Cardiac muscle cell (in vitro differentiated cells and primary cell): ENCODE measurements at places on chromosomes 13 and 19.

DNA sequence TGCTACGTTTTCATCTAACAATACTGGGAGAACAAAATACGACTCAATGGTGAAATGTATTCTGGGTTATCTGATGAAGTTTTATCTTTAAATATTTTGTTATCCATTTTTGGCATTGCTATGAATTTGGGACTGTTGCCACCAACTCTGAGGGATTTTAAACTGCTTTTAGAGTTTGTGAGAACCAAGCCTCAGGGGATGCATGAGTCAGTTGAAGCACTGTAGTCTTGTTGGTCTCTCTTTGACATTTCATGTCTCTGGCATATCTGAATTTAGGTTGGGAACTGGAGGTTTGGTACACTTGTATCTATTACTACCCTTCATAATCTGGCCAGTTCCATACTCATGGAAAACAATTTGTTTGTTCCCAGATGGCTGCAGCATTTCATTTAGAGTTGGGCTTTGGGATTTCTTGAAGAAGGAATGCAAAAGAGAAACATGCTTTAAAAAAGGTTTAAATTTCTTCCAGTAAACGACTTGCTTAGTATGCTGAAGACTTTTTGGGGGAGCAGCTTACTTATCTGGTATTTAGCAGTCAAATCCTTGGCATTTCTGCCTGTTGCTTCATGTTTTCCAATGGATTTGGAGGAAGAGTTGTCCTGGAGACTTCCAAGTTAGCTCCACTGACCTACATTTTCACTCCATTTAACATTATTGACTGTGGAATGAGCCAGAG lies 28.9 kb downstream of the ARHGEF7 start:
- H3K4me1 ChIP-seq, result no peaks in the 10 kb centered on the region
- no peak overlapping the region for H3K27ac ChIP-seq
- no peak for DNase-seq
- no peak overlapping the region for H3K4me3 ChIP-seq
- peaks cover 62% of the 10 kb centered on the region for H3K27me3 ChIP-seq
- no peaks in the 10 kb centered on the region for H3K36me3 ChIP-seq

- no peaks in the 10 kb centered on the region for H3K36me3 ChIP-seq
- H3K4me1 ChIP-seq, result no peaks in the 10 kb centered on the region
- no peak overlapping the region for H3K27ac ChIP-seq
- no peak for DNase-seq
These were observed 30.3 kb downstream of the ADPRHL1 start for GRCh38 chr13:113422807-113423519.

GRCh38 chr19:1941146-1942077 lies at the start of gene CSNK1G2:
Gene CSNK1G2, plus strand, starts transcription at chr19:1941172. Its CDS starts 28,601 bp downstream, at chr19:1969773.
- peaks cover 14% of the 10 kb centered on the region for H3K4me1 ChIP-seq
- no peaks in the 10 kb centered on the region for H3K36me3 ChIP-seq
- peak within 1 kb of the TSS; percentile 96 for H3K4me3 ChIP-seq
- no peak for DNase-seq

DNA sequence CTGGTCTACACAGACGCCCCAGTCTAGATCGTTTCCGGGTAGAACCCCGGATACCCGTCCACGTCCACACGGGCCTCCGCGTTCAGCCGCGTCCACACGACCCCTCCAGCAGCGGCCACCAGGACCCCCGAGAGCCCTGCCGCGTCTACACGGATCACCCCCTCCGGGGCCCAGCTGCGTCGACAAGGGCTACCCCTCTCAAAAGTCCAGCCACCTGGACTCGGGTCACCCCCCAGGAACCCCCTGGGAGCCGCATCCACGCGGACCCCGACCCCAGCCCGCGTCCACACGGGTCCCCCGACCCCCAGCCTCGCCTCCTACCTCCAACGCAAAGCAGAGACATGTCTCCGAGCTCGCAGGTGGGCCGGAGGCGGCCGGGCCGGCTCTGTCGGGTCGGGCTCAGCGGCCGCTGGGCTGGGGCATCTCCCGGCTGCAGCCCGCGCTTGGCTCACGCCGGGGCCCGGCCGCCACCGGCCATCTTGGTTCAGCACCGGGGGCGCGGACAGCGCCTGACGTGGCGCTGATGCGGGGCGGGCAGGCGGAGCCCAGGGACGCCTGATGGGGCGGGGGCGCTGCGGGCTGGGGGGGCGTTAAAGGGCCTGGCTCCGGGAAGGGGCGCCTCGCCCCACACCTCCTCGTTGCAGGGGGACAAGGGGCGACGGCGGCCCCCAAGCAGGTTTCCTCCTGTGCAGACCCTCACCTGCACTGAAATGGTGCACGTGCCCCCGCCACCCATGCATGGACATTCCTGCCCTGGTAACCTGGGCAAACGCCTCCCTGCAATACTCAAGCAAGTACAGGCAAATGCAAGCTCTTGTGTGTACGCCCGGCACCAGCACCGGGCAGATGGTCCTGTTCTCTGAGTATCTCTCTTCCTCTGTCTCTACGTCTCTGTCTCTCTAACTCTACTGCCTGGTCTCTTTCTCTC lies at the start of gene UNC13A:
UNC13A (minus strand) TSS at position 498 of the 928 bp plus-strand sequence; CDS start at position 343, 155 bp downstream.
- H3K27ac ChIP-seq, result no peak within 1 kb of the TSS
- peaks cover 29% of the 10 kb centered on the region for H3K27me3 ChIP-seq
- peak within 1 kb of the TSS; percentile 19 for H3K4me3 ChIP-seq
- DNase-seq, result peak; percentile 59

GRCh38 chr13:98466634-98467236 lies 110.2 kb downstream of the STK24 start:
- H3K27me3 ChIP-seq, result no peaks in the 10 kb centered on the region
- peaks cover 5% of the 10 kb centered on the region for H3K4me1 ChIP-seq
- H3K36me3 ChIP-seq, result peaks cover 8% of the 10 kb centered on the region
- no peak overlapping the region for H3K27ac ChIP-seq
- peak; percentile 52 for DNase-seq
- no peak overlapping the region for H3K4me3 ChIP-seq

DNA sequence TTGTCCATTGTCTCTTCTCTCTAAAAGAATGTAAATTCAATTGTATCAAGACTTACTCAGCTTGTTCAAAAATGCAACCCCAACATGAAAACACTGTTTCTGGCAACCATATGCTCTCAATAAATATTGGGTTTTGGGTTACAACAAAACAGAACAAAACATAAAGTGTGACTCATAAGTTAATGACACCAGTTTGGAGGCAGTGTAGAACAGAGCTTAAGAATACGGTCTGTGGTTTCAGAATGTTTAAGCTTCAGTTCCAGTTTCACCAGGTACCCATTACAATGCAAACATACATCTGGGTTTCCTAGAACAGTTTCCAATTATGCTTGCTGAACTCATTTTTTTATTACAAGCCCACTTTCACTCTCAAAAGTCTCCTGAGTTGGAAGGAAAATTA lies 285.8 kb upstream of the PCDH9 start:
- H3K27me3 ChIP-seq, result no peaks in the 10 kb centered on the region
- peaks cover 8% of the 10 kb centered on the region for H3K4me1 ChIP-seq
- H3K4me3 ChIP-seq, result no peak overlapping the region

GRCh38 chr13:110162053-110162452 lies 144.9 kb downstream of the COL4A1 start:
- no peak overlapping the region for H3K4me3 ChIP-seq
- H3K27ac ChIP-seq, result no peak overlapping the region
- H3K36me3 ChIP-seq, result peaks cover 7% of the 10 kb centered on the region
- no peaks in the 10 kb centered on the region for H3K4me1 ChIP-seq
- no peak for DNase-seq

- H3K4me1 ChIP-seq, result peaks cover 5% of the 10 kb centered on the region
- H3K36me3 ChIP-seq, result no peaks in the 10 kb centered on the region
- no peak for DNase-seq
- no peak overlapping the region for H3K27ac ChIP-seq
These were observed 53.8 kb upstream of the RCBTB2 start for GRCh38 chr13:48586591-48587103.

DNA sequence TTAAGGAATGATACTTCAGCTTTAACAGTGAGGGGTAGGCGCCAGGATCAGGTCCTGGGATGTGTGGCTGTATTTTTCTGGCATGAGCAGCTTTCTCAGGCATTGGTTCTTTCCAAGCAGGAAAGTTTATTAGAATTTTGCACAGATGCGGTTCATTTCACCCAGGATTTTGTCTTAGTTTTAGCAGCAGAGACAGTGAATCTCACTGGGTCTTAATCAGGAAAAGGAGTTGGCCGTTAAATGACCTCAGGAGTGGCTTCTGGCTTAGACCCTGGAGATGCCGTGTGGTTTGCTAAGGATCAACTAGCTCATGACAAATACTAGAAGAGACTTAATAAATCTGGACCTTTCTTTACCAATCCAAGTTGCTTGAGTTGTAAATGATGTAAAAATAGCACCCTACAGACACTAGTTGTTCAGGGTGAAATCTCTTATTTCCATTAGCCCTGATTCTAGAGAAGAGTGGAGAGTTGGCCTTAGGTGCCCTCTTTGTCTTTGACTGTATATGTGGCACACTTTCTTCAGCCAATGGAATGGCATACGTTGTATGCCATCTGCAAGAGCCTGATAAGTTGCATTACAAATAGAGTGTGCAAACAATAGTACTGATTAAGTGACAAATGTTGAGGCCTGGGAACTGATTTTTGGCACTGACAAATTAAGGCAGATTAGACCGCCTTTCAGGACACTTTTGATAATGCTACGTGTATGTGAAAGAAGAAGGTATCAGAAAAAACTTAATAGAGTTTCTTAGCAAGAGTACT lies 34.0 kb downstream of the LRCH1 start:
- no peak overlapping the region for H3K4me3 ChIP-seq
- no peaks in the 10 kb centered on the region for H3K27me3 ChIP-seq
- no peaks in the 10 kb centered on the region for H3K36me3 ChIP-seq
- H3K4me1 ChIP-seq, result peaks cover 28% of the 10 kb centered on the region
- DNase-seq, result no peak
- no peak overlapping the region for H3K27ac ChIP-seq

- peak; percentile 100 for DNase-seq
- peak overlapping the region; percentile 87 for H3K27ac ChIP-seq
- peak overlapping the region; percentile 38 for H3K4me3 ChIP-seq
- peaks cover 8% of the 10 kb centered on the region for H3K4me1 ChIP-seq
- peaks cover 28% of the 10 kb centered on the region for H3K36me3 ChIP-seq
These were observed 563 bp upstream of the TOMM40 start for GRCh38 chr19:44890366-44891015.

DNA sequence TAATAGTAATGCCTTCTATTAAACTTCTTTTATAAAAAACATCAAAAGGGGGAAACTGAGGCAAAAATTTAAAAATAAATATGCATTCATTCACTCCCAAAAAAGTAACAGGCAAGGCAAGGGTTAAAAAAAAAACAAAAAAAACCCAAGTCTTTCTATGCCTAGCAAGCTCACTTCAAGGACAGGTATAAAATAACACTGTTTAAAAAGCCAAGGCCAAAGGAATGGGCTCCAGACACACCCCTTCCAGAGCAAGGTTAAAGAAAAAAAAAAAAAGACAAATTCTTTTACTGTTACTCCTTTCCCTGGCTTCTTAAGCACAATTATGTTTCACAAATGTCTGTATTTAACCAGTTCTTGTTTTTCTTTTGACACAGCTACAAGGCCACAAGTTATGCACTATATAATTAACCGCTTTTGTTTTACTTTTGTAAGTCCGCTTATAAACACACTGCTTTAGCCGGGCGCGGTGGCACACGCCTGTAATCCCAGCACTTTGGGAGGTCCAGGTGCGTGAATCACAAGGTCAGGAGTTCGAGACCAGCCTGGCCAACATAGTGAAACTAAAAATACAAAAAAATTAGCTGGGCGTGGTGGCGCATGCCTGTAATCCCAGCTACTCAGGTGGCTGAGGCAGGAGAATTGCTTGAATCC lies 3.6 kb downstream of the SIGLEC11 start:
- no peaks in the 10 kb centered on the region for H3K36me3 ChIP-seq
- no peak for DNase-seq
- peaks cover 11% of the 10 kb centered on the region for H3K4me1 ChIP-seq
- H3K4me3 ChIP-seq, result no peak overlapping the region
- H3K27me3 ChIP-seq, result no peaks in the 10 kb centered on the region

GRCh38 chr19:16791942-16792341 lies 37.3 kb upstream of the SIN3B start:
- no peak overlapping the region for H3K27ac ChIP-seq
- no peak for DNase-seq
- no peak overlapping the region for H3K4me3 ChIP-seq
- no peaks in the 10 kb centered on the region for H3K4me1 ChIP-seq
- H3K36me3 ChIP-seq, result no peaks in the 10 kb centered on the region

DNA sequence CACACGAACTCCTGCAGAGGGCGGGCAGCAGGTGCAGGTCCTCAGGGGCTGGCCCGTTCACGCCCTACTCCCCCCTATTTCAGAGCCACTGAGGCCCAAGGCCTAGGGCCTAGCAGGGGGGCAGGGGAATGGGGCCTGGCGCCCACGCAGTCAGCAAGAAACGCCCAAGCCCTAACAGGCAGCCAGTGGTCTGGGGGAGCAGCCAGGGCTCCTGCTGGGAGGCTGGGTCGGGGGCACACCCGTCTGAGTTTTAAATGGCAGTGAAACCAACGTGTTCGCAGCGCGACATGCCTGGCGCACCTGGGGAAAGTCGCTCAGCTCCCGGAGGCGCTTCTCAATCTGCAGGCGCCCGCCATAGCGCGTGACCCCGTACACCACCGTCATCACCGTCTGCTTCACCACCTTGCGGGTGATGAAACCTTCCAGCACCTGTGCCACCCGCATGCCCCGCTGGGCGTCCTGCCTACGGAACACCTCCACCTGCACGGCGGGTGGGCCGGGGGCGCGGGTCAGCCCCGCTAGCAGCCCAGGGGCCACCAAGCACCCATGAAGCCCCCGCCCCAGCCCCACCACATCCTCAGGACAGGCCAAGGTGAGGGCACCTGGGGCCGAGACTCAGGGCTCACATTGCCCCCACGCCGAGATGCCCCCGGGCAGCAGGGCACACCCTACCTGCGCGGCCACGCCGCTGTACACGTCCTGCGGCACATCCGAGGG lies 13.9 kb downstream of the POLRMT start:
- H3K4me3 ChIP-seq, result no peak overlapping the region
- H3K27ac ChIP-seq, result no peak overlapping the region
- no peaks in the 10 kb centered on the region for H3K4me1 ChIP-seq
- peaks cover 20% of the 10 kb centered on the region for H3K36me3 ChIP-seq
- no peaks in the 10 kb centered on the region for H3K27me3 ChIP-seq

DNA sequence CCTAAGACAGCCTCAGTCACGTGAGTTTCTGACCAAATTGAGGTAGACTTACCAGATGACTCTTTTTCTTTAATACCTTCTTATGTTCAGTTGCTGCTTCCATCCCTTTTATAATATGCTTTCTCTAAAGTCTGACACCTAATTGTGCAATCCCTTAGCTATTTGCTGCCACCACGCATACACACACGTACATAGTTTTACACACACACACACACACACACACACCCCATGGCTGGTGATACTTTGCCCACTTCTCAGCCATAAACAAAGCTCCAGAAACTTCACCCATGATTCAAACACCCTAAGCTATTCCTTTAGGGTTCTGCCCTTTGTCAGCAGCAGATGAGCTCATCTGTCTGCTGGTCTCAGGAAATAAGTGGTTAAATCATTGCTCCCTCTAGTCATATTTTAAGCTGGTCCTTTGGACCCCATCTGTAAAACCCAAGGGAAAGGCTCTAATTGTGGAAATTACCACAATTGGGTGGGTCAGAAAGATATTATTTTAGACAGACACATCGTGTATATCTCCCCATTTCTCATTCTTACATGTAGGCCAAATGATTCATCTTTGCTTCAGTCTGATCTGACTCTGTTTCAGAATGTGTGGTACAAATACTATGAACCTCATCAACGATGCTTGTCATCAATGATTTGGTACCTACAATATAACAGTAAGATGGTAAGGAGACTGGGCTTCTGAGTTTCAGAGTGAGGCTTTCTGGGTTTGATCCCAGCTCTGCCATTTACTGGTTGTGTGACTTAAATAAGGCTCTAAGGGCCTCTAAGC lies 69.2 kb downstream of the NALCN start:
- no peaks in the 10 kb centered on the region for H3K27me3 ChIP-seq
- H3K27ac ChIP-seq, result no peak overlapping the region
- H3K36me3 ChIP-seq, result no peaks in the 10 kb centered on the region
- no peak overlapping the region for H3K4me3 ChIP-seq

GRCh38 chr13:73717632-73718031 lies 416.6 kb downstream of the KLF12 start:
- no peak for DNase-seq
- H3K27me3 ChIP-seq, result no peaks in the 10 kb centered on the region
- H3K4me3 ChIP-seq, result no peak overlapping the region
- H3K27ac ChIP-seq, result peak overlapping the region; percentile 14
- peaks cover 5% of the 10 kb centered on the region for H3K36me3 ChIP-seq
